Progenitor cell of endocrine pancreas (in vitro differentiated cells): ENCODE measurements at places on chromosomes 3 and 15. TPM values are rescaled to one million over a fixed set of nuclear protein-coding genes. Genes with fewer than 3 reads are reported as not detected.

GRCh38 chr15:40693904-40694687 is 878 bp upstream of the RAD51 start:
- peak overlapping the region; percentile 92 for H3K4me3 ChIP-seq
- peaks cover 5% of the 10 kb centered on the region for H3K36me3 ChIP-seq
- no peak for DNase-seq
- peak overlapping the region; percentile 95 for H3K27ac ChIP-seq
- no peaks in the 10 kb centered on the region for H3K27me3 ChIP-seq

The SHC4 gene
- total RNA-seq = 0.36 and 0.47 TPM in 2 replicates

The MRPL46 gene
- total RNA-seq = 21.0 and 24.9 TPM in 2 replicates

The KCNMB3 gene
- 3.4 and 4.4 TPM in 2 replicates for total RNA-seq

GRCh38 chr3:160616311-160616710 is 50.9 kb upstream of the KPNA4 start:
- no peaks in the 10 kb centered on the region for H3K36me3 ChIP-seq
- H3K27me3 ChIP-seq = peaks cover 44% of the 10 kb centered on the region
- no peak overlapping the region for H3K4me3 ChIP-seq
- peaks cover 7% of the 10 kb centered on the region for H3K4me1 ChIP-seq
- no peak overlapping the region for H3K27ac ChIP-seq
- no peak for DNase-seq

DNA sequence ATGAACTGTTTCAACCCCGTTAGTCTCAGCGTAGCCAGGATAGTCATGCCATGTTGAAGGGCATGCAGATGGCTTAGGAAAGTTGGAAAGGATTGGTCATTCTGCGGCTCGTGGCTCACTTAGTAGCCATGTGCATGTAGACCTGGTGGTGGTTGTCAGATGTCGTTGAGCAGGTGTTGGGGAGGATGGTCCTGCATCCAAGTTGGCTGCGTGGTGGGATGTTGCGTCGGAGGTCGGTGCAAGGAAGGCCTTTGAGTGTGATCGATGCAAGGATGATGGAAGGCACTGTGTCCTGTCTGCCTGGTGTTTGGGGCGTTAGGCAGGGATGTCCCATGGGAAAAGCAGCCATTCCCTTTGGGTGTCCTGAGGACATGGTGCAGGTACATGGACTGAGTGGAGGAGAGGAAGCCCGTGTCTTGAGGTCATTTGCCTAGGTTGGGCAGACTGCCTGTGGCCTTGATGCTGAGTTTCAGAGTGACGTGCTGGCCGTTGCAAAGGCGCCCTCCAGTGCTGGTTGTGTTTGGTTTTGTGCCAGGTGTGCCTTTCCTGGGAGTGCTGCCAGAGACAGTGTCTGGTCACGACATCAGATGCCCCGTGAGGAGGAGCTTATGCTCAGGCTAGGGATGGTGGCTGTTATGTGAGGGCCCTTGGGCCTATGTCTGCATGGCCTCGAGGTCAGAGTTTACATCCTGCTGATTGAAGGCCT is 103.4 kb downstream of the SNRPN start:
- DNase-seq = no peak
- peak overlapping the region; percentile 83 for H3K27ac ChIP-seq
- H3K27me3 ChIP-seq = no peaks in the 10 kb centered on the region
- H3K36me3 ChIP-seq = peaks cover 99% of the 10 kb centered on the region

The CCR4 gene
- not detected in 2 replicates for total RNA-seq

- no peak overlapping the region for H3K27ac ChIP-seq
- peaks cover 4% of the 10 kb centered on the region for H3K36me3 ChIP-seq
- H3K27me3 ChIP-seq = no peaks in the 10 kb centered on the region
- H3K4me1 ChIP-seq = peaks cover 8% of the 10 kb centered on the region
Measured at GRCh38 chr15:37117030-37117429, 16.7 kb upstream of the MEIS2 start.
